ENCODE measurements at places on chromosomes 6 and 20.

GRCh38 chr6:44087623-44088022, 39.6 kb downstream of the MRPL14 start:
- no peak for DNase-seq

DNA sequence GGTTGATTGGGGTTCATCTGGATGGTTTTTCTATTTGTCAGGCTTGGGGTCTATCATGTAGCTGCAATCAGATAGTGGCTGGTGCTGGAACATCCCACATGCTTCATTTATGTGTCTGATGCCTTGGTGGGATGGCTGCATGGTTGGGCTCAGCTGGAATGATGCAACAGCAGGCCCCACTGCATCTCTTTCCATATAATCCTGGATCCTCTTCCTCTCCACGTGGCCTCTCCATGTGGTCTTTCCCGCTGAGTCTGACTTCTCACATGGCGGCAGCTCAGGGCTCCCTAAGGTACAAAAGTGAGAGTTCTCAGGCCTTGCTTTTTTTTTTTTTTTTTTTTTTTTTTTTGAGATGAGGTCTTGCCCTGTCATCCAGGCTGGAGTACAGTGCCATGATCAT, 65.0 kb upstream of the SUPT3H start:
- no peak for DNase-seq

DNA sequence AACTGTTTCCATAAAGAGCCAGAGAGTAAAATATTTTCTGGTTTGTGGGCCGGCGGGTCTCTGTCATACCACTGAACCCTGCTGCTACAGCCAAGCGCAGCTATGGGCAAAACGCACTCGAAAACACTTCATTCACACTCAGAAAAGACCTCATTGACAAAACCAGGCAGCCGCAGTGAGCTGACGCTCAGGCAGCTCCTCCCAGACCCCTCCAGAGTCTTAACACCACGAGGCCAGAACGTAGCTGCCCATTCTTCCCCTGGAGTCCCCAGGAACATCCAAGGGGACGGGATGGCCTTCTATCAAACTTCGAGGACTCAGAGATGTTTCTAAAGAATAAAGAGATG, 35.6 kb upstream of the ZBP1 start:
- DNase-seq = peak; percentile 75

GRCh38 chr6:122798099-122798641, 9.1 kb downstream of the SMPDL3A start:
- peak; percentile 81 for DNase-seq

- DNase-seq = peak; percentile 70
Observed at GRCh38 chr20:528923-529604, 14.5 kb downstream of the CSNK2A1 start.

DNA sequence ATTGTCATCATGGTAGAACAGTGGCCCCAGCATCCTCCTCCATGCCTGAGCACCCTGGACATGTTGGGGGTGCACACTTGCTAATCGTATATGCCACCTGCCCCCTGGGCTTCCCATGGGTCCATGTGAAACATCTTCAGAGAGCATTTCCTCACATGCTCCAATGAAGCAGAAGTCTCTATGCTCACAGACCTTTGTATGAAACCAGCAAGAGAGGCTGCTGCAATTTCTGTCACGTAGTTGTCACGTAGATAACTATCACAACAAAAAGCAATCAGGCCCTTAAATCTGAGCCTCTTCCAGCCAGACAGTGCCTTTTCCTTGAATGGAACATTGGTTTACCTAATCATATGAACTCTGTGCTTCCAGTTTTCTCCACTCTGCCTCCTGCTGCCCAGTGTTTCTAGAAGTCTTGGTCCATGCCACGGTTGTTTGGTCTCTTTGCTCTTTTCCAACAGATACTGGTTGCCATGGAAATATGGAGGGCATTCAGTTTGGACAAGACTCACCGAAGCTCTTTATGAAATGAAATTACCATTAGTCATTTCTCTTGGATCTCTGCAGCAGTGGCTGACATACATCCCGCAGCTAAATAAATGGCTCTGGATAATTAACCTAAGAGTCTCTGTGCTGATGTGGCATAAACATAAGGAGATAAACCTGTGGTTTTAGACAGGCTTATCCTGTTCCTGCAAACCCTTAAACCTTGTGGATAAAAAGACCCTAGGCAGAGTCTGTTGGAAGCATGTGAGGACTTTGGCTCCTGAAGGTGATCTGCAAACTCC, 172.8 kb upstream of the SYNDIG1 start:
- DNase-seq = peak; percentile 75

DNA sequence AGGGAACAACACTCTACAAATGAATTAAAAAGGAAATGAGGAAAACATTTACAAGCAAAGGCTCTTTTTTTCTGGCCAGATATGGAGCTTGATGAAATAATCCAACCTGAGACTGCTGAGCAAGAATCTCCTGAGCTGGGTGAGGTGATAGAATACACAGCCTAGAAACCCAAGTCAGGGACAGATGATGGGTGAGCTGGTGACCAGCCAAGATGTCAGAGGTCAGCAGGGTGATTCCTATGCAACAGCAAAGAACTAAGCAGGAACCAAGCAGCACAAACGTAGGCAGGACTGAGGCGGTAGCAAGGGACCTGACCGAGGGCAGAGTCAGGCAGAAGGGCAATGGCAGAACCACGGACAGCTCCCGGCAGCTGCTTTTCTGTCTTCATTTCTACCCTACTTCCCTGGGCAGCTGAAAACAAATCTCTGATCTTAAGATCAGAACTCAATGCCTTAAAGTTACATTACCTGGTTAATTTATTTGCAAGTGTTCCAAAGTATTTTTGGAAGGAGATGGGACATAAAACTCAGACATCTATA, 75.1 kb downstream of the CDC40 start:
- peak; percentile 58 for DNase-seq
